ENCODE measurements at places on chromosomes 4 and X.

- DNase-seq, result no peak
These were observed 5.7 kb upstream of the ZNF518B start for GRCh38 chr4:10462876-10463275.

DNA sequence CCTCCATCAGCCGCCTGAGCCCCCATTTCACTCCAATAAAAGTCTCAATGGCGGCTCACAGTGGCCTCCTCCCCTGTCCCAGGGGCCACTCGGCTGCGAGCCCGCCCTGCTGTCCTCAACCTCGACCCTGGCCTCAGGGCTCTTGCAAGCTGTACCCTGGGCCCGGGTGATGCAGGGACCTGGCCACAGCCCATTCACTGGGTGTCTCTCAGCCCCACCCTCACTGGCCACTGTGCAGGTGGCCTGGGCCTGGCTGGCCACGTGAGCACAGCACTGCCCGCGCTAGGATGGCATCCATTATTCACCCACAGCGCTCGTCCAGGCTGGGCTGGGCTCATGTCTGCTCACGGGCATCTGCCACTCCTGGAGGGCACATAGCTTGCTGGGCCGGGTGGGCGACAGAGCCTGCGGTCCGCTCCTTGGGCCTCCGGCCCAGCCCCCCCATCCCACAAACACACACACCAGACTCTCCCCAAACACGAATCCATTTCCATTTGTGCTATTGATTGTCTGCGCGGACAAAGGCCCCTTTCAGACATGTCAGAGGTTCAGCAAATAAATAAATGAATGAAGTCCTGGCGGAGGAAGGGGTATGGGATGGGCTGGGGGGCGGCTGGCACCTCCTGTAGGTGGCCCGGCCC, 16.5 kb upstream of the FGFR3 start:
- no peak for DNase-seq

DNA sequence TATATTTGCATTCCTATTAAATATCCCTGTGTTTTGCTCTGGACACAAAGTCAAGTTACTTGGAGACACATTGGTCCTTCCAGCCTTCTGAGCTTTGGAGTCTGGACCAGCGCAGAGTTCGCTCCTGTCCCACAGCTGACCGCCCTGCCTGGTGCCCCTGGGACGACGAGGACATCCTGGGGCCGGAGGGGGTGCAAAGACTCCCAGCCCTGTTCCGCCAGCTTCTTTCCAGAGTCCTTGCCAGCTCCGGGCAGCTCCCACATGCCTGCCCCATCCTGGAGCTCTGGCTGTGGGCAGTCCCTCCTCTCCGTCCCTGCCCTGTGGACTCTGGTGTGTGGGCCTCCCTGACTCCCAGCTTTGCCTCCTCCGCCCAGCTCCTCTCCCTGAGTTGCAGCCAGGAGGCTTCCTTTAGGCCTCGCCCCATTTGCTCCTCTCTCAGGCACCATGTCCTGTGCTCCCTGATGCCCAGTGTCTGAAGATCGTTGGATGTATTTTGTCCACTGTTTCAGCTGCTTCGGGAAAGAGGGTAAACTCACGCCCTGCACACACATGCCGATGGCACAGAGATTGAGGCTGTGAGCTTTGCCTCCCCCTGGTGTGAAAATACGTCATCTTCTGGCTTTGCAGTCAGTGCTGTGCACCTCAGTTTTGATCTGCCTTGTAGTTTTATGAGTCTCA, 4.9 kb upstream of the PCGF3 start:
- no peak for DNase-seq

GRCh38 chr4:83581411-83582288, 45.7 kb downstream of the GPAT3 start:
- no peak for DNase-seq

DNA sequence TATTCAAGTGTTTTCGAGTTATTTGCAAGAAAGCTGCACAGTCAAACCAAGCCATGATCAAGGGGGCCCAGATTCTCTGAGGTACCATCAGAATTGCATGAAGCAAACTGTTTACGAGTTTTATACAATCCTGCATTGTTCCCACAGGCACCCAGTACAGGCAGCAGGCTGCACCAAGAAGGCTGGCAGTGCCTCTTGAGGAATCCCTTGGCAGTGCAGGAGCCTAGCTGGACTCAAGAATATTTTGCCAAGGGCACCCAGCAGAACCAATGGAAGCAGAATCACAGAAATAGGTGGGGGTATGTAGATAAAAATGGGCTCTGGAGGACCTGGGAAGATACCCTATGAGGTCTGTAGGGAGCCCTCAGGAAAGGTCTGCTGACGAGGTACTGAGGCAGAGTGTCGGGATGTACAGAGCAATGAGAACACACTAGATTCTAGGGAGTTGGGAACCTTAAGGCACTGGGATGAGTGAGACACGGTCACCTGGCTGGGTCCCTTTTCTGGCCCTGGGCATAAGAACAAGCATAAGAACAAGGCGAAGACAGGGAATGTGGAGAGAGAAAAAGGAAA, 2.5 kb upstream of the PLP1 start:
- peak; percentile 50 for DNase-seq

DNA sequence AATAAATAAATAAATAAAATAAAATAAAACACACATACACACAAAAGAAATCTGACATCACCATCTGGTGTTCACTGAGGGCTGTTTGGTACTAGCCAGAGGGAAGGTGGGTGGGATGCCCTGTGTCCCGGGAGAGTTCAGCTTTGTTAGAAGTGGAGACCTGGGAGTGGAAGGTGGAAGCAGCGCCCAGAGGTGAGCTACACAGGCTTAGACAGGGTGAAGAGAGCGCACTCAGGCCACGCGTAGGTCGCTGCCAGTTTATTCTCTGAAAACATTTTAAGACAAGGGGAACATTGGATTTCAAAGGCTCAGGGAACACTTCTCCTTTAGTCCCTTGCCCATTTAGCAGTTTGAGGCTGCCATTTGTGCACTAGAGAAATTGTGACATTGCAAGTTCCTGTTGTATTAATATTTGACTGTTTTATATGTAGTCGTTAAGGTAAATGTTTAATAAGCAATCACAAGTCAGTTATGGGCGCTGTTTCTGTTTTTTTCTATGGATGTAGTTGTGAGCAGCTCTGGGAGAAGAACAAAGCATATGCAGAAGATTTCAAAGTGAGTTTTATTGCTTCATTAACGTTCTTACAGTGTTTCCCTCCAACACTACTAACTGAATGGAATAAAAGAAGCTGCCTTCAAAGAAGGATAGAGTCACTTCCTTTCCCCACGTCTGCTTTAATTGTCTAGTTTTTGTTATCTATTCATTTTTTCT, 405.5 kb upstream of the NR3C2 start:
- DNase-seq, result no peak

DNA sequence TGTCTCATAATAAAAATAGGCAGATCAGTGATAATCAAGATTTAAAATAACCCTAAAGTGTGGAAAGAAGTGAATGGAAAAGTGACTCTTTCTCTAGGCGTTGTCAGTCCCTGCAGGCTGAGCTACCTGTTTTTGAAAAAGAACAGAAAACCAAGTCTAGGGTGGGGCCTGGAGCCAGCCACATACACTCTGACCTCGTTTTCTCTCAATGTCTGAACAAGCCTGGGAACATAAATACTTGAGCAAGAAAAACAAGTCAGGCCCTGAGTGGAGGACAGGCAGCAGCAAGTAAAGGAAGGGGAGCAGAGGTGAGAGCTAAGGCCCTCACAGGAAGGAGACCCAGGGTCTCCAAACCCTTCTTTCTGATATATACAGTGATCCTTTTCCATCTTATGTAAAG, 91.7 kb upstream of the HPF1 start:
- DNase-seq, result no peak

- no peak for DNase-seq
These were observed 251.7 kb upstream of the TENM3 start for GRCh38 chr4:181991369-181992108.

DNA sequence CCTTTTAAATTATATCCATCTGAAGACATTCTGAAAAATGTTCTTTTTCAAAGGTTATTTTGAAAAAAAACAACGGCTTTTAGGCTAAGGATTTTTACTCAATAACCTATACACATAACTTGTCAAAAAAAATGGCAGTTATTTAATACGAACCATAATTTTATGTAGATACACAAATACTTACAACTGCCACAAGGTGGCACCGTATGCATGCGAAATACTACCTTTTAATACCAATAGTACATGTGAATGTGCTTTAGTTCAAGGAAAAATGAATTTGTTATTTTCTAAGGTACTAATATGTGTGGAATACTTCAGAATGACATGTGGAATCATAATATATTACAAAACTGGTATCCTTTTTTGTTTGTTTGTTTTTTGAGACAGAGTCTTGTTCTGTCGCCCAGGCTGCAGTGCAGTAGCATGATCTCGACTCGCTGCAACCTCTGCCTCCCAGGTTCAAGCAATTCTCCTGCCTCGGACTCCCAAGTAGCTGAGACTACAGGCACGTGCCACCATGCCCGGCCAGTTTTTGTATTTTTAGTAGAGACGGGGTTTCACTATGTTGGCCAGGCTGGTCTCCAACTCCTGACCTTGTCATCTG, 4.6 kb upstream of the MAD2L1 start:
- peak; percentile 90 for DNase-seq

DNA sequence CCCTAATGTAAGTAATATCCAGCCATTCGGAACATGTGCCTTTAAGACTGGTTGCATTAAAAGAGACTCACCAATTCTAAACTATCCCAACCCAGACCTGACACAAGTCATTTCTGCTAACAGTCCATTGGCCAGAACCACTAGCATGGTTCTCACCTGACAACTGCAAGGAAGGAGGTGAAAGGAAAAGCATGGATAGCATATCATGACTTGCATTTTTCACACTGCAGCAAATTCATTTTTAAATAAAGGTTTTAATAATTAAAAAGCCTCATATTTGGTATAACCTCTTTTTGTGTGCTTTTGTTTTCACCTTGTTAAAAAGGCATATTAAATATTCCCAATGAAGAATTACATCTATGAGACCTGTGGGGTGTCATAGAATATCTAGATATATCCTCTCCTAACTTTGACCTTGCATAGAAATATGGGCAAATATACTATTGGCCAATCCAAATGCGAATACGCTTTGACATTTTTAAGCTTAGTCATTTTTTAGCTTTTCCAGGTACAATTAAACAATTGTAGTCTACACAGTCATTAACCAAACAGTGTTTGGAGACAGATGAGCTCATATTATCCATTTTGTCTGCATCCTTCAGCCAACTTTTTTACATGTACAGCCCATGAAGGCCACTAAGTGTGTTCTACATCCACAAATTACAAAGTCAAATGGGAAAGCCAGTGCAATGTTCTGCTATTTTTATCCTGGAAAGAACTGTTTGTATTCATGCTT, 295.3 kb downstream of the PDGFC start:
- no peak for DNase-seq

DNA sequence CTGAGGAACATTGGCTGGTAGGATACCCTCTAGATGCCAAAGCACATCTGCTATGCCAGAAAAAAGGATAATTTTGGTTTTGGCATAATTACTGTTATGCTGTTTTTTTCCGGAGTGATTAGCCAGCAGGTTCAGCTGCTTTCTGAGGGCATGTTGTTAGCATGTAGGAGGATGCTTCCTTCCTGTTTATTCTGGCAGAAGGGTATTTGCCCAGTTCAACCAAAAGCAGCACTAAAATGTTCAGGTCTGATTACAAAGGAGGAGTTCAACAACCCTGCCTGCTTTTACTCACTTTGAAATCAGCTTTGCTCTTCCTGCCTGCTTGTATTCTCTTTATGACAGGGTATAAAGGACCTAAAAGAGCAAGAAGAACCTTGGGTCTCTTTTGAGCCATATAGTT, 21.9 kb downstream of the ERCC6L start:
- DNase-seq, result no peak

DNA sequence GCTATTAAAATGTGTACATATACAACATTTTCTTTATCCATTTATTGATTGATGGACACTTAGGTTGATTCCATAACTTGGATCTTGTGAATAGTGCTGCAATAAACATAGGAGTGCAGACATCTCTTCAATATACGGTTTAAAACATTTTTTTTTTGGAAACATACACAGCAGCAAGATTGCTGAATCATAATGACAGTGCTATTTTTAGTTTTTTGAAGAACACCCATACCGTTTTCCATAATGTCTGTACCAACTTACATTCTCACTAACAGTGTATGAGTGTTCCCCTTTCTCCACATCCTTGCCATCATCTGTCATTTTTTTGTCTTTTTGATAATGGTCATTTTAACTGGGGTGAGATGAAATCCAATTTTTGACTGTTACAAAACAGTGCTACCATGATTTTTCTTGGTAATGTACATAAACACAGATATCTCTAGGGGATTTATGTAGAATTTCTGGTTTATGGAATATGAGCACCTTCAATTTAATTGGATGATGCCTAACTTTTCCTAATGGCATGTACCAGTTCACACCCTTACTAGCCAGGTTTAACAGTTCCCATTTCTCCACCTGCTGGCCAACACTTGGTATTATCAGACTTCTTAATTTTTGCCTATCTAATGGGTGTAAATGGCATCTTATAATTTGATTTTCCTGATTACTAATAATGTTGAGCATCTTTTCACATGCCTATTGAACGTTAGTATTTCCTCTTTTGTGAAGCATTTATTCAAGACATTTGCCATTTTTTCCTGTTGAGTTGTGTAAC, 21.0 kb upstream of the TMSB15B start:
- peak; percentile 33 for DNase-seq

- no peak for DNase-seq
These were observed 3.5 kb downstream of the TENT5D start for GRCh38 chrX:80423744-80424143.

DNA sequence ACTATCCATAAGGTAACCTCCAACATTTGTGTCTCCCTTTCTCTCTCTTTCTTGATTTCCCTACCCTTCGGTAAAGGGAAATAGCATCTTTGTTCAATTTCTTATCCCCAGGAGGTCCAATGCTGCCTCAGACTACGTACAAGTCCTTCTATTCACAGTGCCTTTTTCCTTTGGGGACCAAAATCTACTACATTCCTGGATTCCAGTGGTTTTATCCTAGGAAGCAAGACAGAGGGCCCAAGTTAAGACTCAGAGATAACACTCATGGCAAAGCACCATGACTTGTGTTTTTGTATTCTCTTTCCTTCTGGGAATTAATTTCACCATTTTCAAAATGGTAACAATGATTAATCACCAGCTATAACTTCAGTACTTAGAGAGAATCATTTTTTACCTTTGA, 10.6 kb downstream of the G3BP2 start:
- DNase-seq, result no peak

DNA sequence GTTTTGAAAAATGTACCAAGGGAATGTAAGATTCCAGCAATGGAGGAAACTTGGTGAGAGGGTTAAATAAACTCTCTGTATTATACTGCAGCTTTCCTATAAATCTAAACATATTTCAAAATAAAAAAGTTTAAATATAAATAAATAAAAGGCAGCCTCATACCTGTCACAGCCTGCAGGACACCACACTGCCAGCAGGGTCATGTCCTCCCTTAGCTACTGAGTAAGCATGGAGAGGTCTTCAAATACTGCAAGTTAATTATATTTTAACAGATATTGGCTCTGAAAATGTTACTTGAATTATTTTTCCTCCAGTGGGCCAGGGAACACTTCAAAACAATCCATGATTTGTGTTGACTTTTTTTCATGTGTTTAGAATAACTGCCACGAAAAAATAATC, 852.8 kb upstream of the PCDH7 start:
- DNase-seq, result no peak

- DNase-seq, result peak; percentile 77
These were observed 162.4 kb upstream of the GPRIN3 start for GRCh38 chr4:89469930-89470375.

GRCh38 chrX:94932278-94932965, 1258.4 kb downstream of the FAM133A start:
- DNase-seq, result no peak

GRCh38 chrX:54564936-54565335, 34.9 kb downstream of the GNL3L start:
- peak; percentile 17 for DNase-seq

All from adipocyte (in vitro differentiated cells).